ENCODE measurements at places on chromosomes 2 and 18.

DNA sequence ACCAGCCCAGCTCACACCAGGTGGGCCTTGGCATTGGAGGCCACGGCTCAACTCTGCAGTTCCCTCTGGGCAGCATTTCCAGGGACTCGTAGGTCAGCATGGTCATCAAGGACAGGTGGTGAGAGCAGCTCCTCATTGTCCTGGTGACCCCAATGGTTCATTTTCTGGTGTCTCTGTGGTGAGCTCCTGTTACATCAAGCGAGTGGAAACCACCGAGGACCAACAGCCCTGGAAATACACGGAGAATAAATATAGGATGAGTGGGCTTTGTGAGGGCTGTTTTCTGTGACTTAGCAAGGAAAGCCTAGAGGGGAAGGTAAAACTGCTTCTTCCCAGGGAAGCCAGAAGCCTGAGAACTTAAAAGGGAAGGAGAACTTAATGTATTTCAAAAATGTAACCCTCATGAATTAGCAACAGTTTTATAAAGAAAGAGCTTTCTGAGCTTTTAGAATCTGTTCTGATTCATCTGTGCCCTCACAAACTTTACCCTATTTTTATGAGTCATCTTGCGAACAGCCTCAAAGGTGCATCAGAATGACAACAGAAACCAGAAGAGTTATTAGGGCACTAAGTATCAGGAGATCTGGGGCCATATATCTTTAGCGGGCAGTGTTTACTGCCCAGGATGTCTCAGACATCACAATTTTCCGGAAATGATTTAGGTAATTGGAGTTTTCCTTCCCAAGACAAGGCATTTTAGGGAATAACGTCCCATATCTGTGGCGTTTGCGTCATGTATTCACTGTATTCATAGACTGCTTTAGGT lies 18.7 kb downstream of the C2orf92 start:
- peak; percentile 9 for DNase-seq

DNA sequence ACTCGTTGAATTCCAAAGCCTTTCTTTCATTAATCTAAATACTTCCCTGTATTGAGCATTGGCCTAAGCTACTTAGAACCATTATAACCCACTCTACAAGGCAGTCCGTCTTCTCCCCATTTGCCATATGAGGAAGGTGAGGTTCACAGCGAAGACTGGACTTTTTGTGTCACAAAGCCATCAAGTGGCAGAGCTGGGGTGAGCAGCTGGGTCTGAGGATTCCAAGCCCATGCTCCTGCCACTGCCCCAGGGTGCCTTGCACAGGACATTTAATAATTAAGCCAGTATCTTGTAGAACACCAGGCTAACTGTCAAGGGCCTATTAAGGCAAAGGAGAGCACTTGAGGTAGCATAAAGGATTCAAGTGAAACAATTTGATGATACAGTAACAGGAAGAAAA lies 68.8 kb upstream of the ZNF397 start:
- peak; percentile 5 for DNase-seq

DNA sequence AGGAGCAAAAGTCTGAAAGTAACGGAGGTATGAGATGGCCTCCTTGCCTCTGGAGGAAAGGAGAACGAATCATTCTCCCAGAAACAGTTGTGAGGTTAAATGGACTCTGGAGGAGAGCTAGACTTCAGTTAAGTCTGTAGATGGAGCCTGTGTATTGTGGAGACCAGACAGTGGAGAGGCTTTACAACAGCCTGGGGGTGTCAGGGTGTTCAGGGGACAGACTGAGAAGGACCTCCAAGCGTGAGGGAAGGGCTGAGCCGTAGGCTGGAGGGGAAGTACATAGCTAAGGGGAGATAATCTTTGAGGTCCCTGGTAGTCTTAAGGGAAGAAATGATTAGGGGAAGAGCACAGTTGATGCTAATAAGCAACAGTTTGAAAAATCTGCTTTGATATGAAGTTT lies 76.6 kb downstream of the GALNT1 start:
- DNase-seq, result no peak

- DNase-seq, result no peak
Measured at GRCh38 chr2:1154710-1155594, 204.3 kb downstream of the SNTG2 start.

DNA sequence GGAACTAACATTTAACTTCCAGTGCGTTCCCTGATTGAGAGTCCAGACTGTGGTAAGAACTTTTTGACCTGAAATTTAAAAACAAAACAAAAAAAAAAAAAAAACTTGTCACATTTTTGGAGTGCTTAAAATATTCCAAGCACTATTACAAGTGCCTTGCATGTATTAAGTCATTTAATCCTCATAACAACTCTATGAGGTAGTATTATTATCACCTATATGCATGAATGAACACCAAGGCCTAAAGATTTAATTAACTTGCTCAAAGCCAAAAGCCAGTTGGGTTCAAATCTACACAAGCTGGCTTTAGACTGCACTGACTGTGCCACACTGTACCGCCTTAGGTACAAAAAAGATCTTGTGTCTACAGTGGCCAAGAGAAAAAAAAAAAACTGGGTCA lies 35.2 kb downstream of the METTL4 start:
- no peak for DNase-seq

DNA sequence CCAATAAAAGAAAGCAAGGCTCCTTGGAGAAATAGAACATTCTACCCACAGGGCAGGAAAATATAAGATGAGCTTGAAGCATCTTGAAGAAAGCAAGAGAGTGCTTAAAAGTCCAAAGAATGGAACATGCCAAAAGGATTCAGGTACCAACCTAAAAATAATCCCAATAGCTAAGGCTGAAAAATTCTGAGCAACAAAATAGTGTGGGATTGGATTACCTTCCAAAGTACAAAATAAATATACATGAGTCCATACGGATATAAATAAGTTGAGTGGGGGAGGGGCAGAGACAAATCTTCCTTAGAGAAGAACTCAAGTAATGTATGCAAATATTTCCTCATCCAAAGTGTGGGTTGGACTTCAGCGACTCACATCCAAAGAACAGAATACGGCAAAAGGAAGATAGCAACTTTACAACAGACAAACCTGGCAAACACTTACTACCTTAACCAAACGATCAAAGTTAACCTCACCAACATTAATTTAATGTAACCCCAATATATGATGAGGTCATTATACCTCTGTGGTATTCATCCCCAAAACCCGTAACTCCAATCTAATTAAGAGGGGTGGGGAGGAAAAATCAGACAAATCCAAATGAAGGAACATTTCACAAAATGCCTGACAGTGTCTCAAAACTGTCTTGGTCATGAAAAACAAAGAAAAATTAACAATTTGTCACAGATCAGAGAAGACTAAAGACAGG lies 26.9 kb downstream of the MEMO1 start:
- DNase-seq, result no peak

- peak; percentile 87 for DNase-seq
Measured at GRCh38 chr18:57837917-57838548, 34.9 kb upstream of the ATP8B1 start.

GRCh38 chr18:74139411-74139810 lies 8.2 kb downstream of the FBXO15 start:
- DNase-seq, result no peak

GRCh38 chr18:63040788-63041410 lies 278.7 kb downstream of the BCL2 start:
- DNase-seq, result peak; percentile 37
